ENCODE measurements at places on chromosomes 1 and 21.

GRCh38 chr1:157030728-157031127, 14.8 kb downstream of the ARHGEF11 start:
- no peak for DNase-seq

- peak; percentile 95 for DNase-seq
These were observed 699 bp upstream of the NES start for GRCh38 chr1:156677616-156678596.

DNA sequence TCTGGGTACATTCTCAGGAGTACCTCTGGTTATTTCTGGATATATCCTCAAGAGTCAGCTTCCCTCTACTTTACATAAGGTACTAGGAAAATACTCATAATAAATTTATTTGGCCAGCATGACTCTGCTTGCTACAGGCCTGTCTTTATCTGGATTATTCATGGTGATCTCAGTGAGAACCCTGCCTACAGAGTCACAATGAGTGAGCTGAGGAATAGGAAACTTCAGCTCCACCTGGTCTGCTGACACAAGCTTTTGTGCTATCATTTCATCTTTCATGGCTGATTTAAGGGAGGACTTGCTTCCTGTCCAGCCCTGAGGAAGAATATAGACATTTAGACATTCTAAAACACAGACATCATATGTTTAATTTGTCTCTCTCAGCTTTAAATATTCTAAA, 19.5 kb upstream of the SUCO start:
- no peak for DNase-seq

DNA sequence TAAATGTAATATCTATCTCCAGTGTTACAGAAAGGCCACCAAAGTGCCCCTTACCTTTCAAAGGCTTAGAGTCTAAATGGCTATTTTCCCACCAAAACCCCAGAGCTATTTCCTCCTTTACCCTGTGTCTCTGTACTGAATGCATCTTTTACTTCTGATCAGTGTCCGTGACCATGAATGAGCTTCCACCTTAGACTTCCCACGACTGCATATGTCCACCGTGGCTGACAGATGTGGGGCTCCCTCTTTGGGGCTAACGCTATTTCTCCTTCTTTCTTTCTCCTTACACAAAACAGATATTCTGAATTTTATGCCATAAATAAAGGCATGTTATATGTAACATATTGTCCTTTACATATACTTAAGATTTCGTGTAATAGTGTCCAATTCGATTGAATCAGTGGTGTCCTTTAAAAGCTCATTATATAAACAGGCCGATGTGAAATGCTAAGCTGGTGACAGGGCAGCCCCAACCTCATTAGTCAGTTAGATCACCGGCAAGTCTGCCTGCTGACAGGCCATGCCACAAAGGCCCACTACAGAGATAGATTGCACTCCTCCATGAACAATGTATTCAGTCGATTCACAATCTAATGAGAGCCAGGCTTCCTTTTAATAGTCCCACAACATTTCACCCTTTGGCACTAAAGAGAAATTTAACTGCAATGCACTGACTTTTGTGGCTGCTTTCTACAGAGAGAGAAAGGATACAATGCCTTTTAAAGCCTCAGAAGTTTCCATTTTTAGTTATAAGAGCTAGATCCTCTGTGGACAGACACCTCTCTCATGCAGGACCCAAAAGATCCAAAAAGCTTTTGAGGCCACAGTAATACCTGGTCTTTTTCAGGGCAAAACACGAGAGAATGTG, 297.9 kb downstream of the PCP4 start:
- DNase-seq: no peak

DNA sequence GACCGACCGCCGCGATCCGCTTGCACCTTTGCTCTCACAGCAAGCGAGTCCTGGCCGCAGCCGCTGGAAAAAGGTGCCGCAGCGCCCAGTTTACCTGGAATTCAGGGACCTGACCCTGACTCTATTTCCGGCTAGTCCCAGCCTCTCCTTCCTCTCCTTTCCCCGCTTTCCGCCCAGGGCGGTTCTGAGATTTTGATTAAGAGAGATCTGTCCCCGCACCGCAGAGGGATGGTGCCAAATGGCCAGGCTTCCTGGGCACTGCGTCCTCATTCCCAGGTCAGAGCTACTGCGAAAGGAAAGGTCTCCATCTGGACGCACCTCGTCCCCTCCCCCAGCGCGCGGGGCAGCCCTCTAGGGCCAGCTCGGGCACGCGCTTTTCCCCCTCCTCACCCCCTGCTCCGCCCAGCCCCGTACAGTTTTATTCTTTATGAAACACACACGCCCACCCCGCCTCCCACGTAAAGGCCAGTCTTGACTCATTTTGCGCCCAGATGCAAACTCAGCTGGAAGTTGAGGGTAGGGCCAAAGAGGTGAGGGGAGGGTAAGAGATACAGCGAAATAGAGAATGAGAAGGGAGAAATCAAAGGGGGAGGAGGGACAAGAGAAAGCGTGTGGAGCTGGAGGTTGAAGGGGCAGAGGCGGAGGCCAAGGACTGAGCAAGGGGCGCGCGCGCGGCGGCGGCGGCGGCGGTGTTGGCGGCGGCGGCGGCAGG, 411.8 kb upstream of the ESRRG start:
- DNase-seq: peak; percentile 49

DNA sequence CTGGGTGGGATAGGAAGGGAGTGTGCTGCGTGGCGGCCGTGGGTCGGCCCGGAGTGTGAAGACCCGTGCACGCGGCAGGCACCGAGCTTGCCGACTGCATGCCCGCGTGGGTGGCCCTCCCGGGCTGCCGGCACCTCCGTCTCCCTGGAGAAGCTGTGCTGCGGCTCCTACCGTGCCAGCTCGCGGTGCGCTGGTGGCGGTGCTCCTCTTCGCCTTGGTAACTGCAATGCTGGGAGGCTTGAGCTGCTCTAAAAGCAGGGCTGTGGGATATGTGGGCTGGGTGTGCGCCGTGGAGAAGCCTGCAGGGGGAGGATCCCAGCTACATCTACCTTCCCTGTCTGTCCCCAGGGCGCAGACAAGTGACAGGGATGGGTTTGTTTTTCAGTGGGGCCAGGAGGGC, 2.4 kb downstream of the GABRD start:
- DNase-seq: no peak

DNA sequence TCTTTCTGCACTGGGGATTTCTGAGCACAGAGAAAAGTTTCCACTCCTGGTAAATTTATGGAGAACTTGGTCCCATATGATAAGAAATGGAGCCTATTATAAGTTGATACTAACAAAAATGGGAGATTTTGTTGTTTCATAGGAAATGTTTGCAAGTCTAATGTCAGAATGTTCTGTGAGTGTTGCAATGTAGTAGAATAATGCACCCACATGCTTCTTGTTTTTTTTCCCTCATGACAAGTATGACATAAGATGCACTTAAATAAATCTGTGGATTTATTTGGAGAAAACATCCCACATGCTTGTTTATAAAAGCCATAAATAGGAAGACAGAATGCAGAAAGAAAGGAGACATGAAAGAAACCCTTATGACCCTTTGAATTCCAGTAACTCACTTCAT, 50.8 kb upstream of the KCNJ6 start:
- no peak for DNase-seq

- no peak for DNase-seq
These were observed 863 bp upstream of the NUF2 start for GRCh38 chr1:163320891-163321290.

GRCh38 chr1:59052166-59052590, 244.7 kb upstream of the FGGY start:
- no peak for DNase-seq
